ENCODE measurements at places on chromosomes 6 and 20. TPM values are rescaled to one million over a fixed set of nuclear protein-coding genes. Genes with fewer than 3 reads are reported as not detected.

CEP162 gene
- 6.0 TPM for total RNA-seq

WFDC6 gene
- total RNA-seq: not detected

SCGN gene
- total RNA-seq: not detected

PPIL6 gene
- 13.0 TPM for total RNA-seq

PNISR gene
- total RNA-seq: 104 TPM

TBXT gene
- total RNA-seq: not detected

GRCh38 chr6:110520209-110520965, 44.0 kb upstream of the SLC22A16 start:
- no peak overlapping the region for H3K4me3 ChIP-seq
- no peaks in the 10 kb centered on the region for H3K27me3 ChIP-seq
- no peaks in the 10 kb centered on the region for H3K36me3 ChIP-seq
- no peak overlapping the region for H3K27ac ChIP-seq
- 0 out of 2 replicates have a peak, but pooled peaks cover 5% of the 10 kb centered on the region for H3K4me1 ChIP-seq

GRCh38 chr20:48648482-48649051, 179.2 kb downstream of the PREX1 start:
- H3K36me3 ChIP-seq: no peaks in the 10 kb centered on the region
- no peak overlapping the region for H3K4me3 ChIP-seq
- no peaks in the 10 kb centered on the region for H3K27me3 ChIP-seq
- peak; percentile 74 for DNase-seq
- H3K27ac ChIP-seq: no peak overlapping the region

- 0 out of 2 replicates have a peak, but pooled peaks cover 6% of the 10 kb centered on the region for H3K27me3 ChIP-seq
- no peaks in the 10 kb centered on the region for H3K4me1 ChIP-seq
- H3K27ac ChIP-seq: no peak overlapping the region
- no peak overlapping the region for H3K4me3 ChIP-seq
- no peaks in the 10 kb centered on the region for H3K36me3 ChIP-seq
- DNase-seq: no peak
Measured at GRCh38 chr20:39518654-39519053, 556.5 kb downstream of the DHX35 start.

GRCh38 chr6:137133122-137133521, 40.3 kb downstream of the IL22RA2 start:
- no peaks in the 10 kb centered on the region for H3K4me1 ChIP-seq
- no peaks in the 10 kb centered on the region for H3K36me3 ChIP-seq
- H3K27me3 ChIP-seq: no peaks in the 10 kb centered on the region
- H3K27ac ChIP-seq: no peak overlapping the region
- no peak overlapping the region for H3K4me3 ChIP-seq

GRCh38 chr6:158911746-158912480, 88.1 kb downstream of the RSPH3 start:
- H3K36me3 ChIP-seq: no peaks in the 10 kb centered on the region
- no peak overlapping the region for H3K4me3 ChIP-seq
- peak; percentile 68 for DNase-seq
- H3K27ac ChIP-seq: peak overlapping the region; percentile 97
- no peaks in the 10 kb centered on the region for H3K27me3 ChIP-seq

Measured in PC-9 (cell line).